ENCODE measurements at places on chromosomes 7 and 10. TPM values are rescaled to one million over a fixed set of nuclear protein-coding genes. Genes with fewer than 3 reads are reported as not detected.

Gene GIMAP2
- total RNA-seq: under 0.01 TPM

Gene GSAP
- 9.5 TPM for total RNA-seq

Gene GPR26
- total RNA-seq: not detected

Gene FAM25A
- not detected for total RNA-seq

Gene HILPDA
- total RNA-seq: 38.9 TPM

Gene CYP3A7
- 0.30 TPM for total RNA-seq

Gene CYP26C1
- 0.09 TPM for total RNA-seq

Gene SPDYE16
- total RNA-seq: not detected

Gene ST8SIA6
- total RNA-seq: 0.14 TPM

Gene SPDYE8
- total RNA-seq: not detected
